ENCODE measurements at places on chromosomes 1 and 21.

GRCh38 chr1:186179231-186179630, 195.8 kb downstream of the TPR start:
- peak; percentile 24 for DNase-seq

DNA sequence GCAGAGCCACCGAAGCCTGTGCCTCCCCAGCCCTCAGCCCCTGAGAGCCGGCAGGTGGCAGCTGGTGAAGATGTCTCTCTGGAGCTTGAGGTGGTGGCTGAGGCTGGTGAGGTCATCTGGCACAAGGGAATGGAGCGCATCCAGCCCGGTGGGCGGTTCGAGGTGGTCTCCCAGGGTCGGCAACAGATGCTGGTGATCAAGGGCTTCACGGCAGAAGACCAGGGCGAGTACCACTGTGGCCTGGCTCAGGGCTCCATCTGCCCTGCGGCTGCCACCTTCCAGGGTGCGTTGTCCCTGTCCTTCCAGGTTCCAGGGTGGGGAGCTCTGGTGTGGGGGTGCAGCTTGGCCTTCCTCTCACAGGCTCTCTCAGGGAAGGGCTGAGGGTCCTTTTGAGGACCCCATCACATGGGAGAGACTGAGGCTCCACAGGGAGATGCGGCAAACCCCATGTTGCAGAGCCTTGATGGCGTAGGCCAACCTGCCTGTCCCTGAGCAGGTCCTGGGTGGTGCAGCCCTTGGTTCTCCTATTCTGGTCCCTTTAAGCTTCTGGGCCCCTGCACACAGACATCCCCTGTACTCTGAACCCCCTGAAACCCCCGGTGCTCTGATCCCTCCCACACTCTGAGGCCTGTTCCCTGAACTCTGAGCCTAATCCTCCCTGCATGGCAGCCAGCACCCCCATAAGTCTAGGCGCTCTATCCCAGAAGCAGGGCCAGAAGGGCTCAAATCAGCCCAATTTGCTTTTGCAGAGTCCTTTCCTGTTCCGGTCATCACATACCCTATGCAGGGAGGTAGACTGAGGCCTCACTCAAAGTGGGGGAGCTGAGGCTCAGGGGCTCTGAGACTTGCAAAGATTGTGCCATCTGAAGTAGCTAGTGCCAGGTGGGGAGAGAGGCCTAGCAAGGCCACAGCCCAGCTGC, 88.5 kb downstream of the TRIM11 start:
- DNase-seq, result no peak

GRCh38 chr1:185155600-185156287, 1.0 kb downstream of the TRMT1L start:
- DNase-seq, result no peak

- DNase-seq, result peak; percentile 23
Observed at GRCh38 chr1:151472856-151473731, 13.8 kb upstream of the POGZ start.

GRCh38 chr1:56180520-56181190, 398.7 kb downstream of the PLPP3 start:
- no peak for DNase-seq
